ENCODE measurements at places on chromosomes 3 and 15.

GRCh38 chr3:138829886-138830510 lies 4.7 kb downstream of the PIK3CB start:
- DNase-seq: no peak

- DNase-seq: no peak
These were observed 129.1 kb upstream of the MBNL1 start for GRCh38 chr3:152139651-152140050.

- no peak for DNase-seq
These were observed 485 bp downstream of the CELF6 start for GRCh38 chr15:72319360-72319984.

- no peak for DNase-seq
These were observed 86.2 kb downstream of the CD47 start for GRCh38 chr3:108004647-108005046.

DNA sequence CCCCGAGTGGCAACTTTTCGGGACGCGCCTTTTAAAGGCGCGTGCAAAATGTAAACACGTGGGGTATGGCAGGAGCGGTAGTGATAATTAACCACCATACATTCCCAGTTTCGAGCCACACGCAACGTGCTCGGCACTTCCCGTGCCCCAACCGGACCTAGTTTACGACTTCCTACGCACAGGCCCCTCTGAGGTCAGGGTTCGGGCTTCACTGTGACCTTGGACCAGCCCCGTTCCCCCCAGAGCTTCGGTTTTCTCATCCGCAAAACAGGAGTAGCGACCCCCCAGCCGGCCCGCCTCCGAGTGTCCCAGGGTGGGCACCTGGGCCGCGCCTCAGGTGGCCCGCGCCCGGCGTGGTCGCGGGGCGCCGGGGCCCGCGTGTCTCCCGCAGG lies 451 bp downstream of the CHCHD4 start:
- no peak for DNase-seq

DNA sequence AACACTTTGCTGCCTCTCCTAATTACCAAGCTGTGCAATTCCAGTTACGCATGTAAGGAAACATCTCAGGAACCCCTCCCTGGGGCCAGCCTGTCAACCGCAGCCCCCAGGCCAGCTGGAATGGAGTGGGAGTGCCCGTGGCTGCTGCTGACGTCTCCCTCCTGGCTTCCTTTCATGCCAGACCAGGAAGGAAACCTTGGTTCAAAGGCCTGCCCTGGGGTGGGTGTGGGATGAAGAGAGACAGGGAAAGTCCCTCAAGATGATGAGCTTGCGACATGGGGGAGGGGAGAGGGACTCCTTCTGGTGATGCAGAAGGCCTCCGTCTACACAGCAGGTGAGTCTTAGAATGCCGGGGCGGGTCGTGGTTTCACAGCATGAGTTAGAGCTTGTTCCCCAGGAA lies 11.4 kb upstream of the CYP11A1 start:
- DNase-seq: no peak

DNA sequence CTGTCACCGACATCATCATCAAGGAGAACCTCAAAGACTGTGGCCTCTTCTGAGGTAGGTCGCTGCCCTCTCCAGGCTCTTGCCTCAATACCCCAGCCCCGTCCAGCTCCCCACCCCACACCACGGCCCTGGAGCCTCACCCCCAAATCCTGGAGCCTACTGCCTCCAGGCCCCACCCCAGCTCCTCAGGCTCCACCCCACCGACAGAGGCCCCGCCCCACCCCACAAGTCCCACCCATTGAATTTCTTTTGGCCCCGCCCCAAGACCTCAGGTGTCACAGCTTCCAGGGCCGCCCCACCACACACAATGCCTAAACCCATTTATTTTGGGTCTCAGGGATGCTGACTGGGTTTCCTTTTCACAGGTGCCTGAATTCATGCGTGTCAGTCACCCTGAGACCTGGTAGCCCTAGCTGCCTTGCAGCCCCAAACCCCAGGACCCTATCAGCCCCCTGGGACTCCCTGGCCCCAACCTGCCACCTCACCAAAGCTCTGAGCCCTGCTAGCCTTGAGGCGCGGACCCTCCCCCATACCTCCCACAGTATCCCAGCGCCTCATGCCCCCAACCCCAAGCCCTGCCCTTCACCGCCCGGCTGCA lies 3.6 kb downstream of the GNAT1 start:
- no peak for DNase-seq

- peak; percentile 45 for DNase-seq
These were observed at the start of gene DLL4 for GRCh38 chr15:40928821-40929659. Gene DLL4, plus strand, starts transcription at chr15:40929340. Its CDS starts 329 bp downstream, at chr15:40929669.

DNA sequence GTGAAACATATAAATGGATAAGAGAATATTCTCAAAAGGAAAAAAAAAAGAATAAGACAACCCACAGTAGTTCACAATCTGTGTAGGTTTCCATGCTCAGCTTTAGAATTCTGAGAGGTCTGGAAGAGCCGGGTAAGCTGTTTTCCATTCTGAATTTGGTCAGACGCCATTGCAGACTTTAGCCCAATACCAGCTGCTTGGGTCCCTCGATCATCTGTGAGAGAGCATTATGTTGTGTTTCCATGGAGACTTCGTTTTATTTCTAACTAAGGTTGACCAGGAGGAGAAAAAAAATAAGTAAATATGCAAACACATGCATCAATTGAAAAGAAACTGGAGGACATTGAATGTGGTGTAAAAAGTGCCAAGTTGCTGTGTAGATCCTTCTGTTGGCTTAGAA lies 25.5 kb downstream of the KCNAB1 start:
- DNase-seq: no peak
